ENCODE measurements at places on chromosomes 5 and 9. TPM values are rescaled to one million over a fixed set of nuclear protein-coding genes. Genes with fewer than 3 reads are reported as not detected.

DNA sequence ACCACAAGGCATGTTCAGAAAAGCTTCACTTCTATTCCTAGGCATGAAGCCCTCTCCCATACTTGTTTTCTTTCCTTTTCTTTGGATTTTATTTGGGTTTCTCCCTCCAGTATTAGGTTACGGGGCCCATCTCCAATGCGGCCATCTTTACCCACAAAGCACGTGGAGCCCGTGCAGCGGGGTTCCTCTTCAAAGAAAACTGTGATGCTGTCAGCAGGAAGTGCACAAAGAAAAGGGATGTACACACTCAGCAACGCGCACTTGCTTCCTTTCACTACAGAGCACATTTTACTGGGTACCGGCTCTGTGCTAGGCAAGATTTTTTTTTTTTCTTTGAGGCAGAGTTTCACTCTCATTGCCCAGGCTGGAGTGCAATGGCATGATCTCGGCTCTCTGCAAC, 106.6 kb downstream of the COL23A1 start:
- DNase-seq = no peak
- H3K27ac ChIP-seq = no peak overlapping the region
- H3K27me3 ChIP-seq = no peaks in the 10 kb centered on the region
- H3K4me1 ChIP-seq = no peaks in the 10 kb centered on the region

GRCh38 chr5:181191526-181192336, 13.3 kb downstream of the TRIM7 start:
- peaks cover 22% of the 10 kb centered on the region for H3K4me1 ChIP-seq
- DNase-seq = peak; percentile 83
- peak overlapping the region; percentile 76 for H3K4me3 ChIP-seq
- no peaks in the 10 kb centered on the region for H3K27me3 ChIP-seq

The TNFSF8 gene
- not detected for total RNA-seq

The PCDHGA10 gene
- 34.0 TPM for total RNA-seq

DNA sequence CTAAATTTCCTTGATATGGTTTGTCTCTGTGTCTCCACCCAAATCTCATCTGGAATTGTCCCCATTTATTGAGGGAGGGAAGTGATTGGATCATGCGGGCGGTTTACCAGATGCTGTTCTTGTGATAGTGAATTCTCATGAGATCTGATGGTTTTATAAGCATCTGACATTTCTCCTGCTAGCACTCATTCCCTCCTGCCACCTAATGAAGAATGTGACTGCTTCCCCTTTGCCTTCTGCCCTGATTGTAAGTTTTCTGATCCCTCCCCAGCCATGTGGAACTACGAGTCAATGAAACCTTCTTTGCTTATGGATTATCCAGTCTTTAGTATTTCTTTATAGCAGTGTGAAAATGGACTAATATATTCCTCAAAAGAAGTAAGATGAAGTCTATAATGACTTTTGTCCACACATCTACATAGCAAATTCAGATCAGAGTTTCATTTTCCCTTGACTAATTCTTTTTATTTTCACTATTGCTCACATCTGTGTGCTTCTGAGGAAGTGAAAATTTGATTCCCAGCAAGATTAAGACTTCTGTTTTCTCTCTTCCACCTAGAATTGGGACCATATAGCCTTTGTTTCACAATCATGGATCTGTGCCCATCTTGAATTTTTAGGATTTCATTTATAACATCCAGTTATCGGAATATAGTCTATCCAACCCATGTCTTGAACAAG, 393.5 kb downstream of the DMAC1 start:
- H3K4me1 ChIP-seq = no peaks in the 10 kb centered on the region
- DNase-seq = no peak
- no peaks in the 10 kb centered on the region for H3K27me3 ChIP-seq
- H3K36me3 ChIP-seq = no peaks in the 10 kb centered on the region
- H3K4me3 ChIP-seq = no peak overlapping the region
- H3K27ac ChIP-seq = no peak overlapping the region

DNA sequence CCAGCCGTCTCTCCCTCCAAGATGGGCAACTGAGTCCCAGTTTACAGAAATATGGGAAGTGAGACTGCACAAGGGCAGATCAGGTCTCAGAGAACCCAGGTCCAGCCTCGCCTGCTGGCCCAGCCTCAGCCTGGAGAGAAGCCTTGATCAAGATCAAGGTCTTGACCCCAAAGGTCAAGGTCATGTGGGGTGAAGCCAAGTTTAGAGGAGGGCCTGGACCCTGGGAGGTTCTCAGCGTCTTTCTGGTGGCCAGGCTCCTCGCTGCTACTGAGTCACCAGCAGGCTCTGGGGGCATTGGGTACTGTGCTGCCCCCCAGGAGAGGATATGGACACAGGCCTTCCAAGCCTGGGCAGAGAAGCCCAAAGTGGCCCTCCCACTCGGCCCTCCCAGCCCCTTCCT, 8.8 kb downstream of the IPPK start:
- H3K4me1 ChIP-seq = peaks cover 16% of the 10 kb centered on the region
- H3K4me3 ChIP-seq = no peak overlapping the region
- no peak for DNase-seq
- no peak overlapping the region for H3K27ac ChIP-seq
- no peaks in the 10 kb centered on the region for H3K27me3 ChIP-seq

The GALT gene
- 30.7 TPM for total RNA-seq
